ENCODE measurements at places on chromosomes 3 and 15.

GRCh38 chr3:49158103-49158709 lies 7.9 kb downstream of the CCDC71 start:
- DNase-seq, result peak; percentile 28

DNA sequence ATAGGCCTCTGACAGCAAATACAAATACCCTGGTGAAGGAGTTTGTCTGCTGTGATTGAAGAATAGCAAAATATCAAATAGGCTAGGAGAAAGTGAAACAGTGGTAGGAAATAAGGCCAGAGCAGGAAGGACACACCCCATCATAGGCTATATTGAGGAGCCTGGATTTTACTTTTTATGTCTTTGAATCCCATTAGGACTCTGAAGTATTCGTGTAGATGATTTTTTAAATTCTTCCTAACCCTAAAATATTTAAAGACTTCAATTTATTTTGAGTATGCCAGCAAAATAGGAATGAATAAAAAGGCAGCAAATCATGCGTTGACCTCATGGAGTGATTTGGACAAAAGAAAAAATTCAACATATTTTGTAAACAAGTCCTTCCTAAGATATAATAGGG lies 562.8 kb downstream of the NAALADL2 start:
- no peak for DNase-seq

DNA sequence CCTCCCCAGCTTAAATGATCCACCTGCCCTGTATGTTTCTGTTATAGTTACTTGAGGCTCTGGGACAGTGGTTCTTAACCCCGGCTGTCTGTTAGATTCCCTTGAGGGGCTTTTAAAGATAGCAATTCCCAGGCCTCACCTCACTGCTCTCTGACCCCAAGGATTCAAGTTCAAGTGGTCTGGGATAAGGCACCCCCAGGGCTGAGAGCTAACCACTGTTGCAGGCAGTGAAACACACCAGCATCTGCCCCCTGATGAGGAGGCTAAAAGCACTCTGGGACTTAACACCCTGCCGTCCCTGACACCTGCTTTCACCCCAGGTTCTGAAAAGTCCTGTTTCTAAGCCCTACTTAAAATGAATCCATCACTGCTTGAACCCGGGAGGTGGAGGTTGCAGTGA lies 103.7 kb downstream of the LRRK1 start:
- no peak for DNase-seq

DNA sequence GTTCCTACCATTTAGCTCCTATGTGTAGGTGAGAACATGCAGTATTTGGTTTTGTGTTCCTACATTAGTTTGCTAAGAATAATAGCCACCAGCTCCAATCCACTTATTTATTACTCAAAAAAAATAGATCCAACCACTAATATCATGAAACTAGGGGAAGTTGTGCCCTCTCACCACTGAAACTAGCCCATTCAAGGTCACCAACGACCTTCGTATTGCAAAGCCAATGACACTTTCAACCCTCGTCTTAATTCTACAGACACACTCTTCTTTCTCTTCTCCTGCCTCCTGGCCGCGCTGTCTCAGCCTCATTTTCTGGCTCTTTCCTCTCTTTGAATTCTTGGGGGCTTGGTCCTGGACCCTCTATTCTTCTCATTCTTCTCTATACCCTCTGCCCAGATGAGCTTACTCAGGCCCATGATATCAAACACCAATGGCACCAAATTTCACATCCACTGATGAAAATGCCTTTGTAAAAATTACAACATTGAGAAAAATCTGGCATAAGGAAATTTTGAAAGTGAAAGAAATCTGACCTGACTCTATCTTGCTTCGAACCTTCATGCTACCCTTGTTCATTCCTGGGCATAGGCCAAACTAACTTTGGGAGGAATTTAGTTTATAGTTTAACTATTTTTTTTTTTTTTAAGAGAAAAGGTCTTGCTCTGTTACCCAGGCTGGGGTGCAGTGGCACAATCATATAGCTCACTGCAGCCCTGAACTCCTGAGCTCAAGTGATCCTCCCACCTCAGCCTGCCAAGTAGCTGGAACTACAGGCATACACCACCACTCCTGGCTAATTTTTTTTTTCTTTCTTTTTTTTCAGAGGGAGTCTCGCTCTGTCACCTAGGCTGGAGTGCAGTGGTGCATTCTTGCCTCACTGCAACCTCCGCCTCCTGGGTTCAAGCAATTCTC lies 25.4 kb upstream of the LIMD1 start:
- no peak for DNase-seq

DNA sequence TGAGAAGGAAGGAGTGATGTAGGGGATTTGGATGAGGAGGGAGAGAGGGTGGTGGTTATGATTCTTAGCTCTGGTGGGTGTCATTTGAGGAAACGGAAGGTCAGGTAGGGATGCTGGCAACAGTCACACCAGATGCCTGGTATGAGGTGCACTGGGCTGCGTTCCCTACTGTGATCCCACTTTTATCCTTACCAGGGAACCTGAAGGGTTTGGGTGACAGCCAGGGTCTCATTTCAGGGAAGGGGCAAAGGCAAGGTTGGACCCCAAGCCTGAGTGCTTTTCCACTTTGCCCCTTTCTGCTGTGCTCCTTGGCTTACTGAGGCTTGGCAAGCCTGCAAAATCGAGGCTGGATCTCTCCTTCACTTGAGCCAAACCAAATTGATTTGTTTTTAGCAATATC lies 36.0 kb upstream of the SACM1L start:
- no peak for DNase-seq

DNA sequence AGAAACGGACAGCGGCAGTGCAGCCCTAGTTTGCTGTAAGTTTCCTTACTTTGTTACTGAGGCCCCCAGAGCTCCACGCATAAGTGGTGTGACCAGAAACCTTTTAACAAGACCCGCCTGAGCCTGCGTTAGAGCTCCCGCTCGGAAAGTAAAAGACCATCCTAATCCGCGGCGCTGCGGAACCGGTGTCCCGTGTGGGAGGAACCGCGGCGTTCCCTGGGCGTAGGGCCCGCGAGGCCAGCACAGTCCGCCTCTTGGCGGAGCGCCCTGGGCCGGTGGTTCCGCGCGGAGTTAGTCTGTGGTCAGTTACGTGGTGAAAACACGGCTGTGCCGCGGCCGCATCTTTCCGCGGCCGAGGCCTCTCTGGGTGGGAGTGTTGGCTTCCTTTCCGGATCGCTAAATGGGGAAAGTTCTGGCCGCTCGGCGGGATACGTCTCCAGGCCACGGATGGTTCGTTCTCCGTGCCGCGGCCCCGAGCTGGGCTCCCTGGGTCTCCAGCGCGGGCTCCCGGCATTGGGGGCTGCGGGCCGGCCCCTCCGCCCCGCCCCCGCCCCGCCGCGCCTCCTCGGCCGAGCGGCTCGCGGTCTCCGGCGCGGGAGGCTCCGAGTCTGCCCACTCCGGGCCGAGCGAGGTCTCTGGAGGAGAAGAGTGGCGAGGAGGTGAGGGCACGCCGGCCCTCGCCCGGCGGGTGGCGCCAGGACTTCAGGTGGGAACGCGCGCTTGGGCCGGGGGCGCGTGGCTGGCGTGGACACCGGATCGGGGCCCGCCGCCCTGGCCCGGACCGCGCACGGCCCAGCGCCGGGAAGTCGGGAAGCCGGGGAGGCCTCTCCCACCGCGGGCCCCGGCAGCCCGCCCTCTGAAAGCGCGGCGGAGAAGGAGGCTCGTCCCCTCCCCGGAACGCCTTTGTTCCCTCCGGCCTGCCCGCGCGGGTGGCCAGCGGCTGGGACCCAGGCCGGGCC lies 754 bp downstream of the B3GNT5 start:
- DNase-seq, result no peak

All from activated CD8-positive, alpha-beta memory T cell treated with anti-CD3 and anti-CD28 coated beads for 1 hour (primary cell).